ENCODE measurements at places on chromosomes 13 and 19. TPM values are rescaled to one million over a fixed set of nuclear protein-coding genes. Genes with fewer than 3 reads are reported as not detected.

Gene CYP4F22
- total RNA-seq, result 0.24 TPM

Gene LSM4
- total RNA-seq, result 153 TPM

Gene BLVRB
- total RNA-seq, result 4.6 TPM

GRCh38 chr13:61901946-61902541, 486.4 kb upstream of the PCDH20 start:
- DNase-seq, result no peak

DNA sequence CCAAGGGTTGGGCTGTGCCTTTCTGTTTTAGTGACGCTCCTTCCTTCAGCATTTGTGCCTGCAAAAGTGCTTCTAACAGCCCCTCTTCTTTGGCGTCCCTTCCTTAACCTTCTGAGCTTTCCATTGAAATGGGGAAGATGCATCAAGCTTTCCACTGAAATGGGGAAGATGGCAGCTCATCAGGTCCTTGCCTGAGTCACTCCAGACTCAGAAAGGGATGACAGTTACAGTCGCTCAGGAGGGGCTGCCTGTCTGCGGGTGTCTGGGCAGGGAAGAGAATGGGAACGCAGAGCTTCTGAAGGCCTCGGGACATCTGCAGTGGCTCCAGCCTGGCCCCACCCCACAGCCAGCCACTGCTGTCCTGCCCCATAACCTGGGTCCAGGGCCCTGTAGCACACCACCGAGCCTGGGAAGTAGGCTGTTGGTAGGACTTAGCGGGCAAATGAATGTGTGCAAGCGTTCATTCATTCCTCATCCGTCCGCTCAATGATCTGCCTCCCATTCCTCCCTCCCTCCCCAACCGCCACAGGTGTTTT, 9.8 kb downstream of the AP1M1 start:
- DNase-seq, result no peak

GRCh38 chr19:4097501-4097900, 26.4 kb downstream of the MAP2K2 start:
- DNase-seq, result no peak

Data from natural killer cell treated with Interleukin-12 subunit alpha and Interleukin-12 subunit beta and Interleukin-15 and Interleukin-18, amount 100 ng/mL, for 72 hours (primary cell).